C1 segment of cervical spinal cord (tissue), 14 donors: ENCODE measurements at places on chromosomes 3 and 15.

- no peak for DNase-seq
Measured at GRCh38 chr3:12046406-12046805, 42.2 kb downstream of the SYN2 start.

- no peak for DNase-seq
Measured at GRCh38 chr3:24937780-24938179, 443.1 kb upstream of the THRB start.

DNA sequence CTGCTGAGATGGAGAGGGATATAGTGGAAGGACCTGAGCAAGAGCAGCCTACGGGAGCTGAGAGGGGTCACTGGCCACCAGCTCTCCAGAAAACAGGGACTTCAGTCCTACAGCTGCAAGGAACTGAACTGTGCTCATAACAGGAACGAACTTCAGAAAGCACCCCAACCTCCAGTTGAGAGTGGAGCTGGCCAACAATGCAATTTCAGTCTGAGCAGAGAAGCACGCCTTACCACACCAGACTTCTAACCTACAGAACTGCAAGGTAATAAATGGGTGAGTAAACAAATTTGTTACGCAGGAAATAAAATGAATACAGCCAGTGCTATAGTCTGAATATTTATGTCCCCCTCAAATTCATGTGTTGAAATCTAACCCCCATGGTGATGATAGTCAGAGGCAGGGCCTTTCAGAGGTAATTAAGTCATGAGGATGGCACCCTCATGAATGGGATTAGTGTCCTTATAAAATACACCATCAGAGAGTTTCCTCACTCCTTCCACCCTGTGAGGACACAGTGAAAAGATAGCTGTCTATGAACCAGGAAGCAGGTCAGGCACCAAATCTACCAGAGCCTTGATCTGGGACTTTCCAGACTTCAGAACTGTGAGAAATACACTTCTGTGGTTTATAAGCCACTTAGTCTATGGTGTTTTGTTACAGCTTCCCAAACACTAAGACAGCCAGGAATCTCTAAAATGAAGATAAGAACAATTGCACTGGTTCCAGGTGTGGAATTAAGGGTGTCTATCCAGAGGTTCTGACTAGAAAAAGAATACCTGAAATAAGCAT lies 58.6 kb downstream of the SYNM start:
- DNase-seq = no peak

DNA sequence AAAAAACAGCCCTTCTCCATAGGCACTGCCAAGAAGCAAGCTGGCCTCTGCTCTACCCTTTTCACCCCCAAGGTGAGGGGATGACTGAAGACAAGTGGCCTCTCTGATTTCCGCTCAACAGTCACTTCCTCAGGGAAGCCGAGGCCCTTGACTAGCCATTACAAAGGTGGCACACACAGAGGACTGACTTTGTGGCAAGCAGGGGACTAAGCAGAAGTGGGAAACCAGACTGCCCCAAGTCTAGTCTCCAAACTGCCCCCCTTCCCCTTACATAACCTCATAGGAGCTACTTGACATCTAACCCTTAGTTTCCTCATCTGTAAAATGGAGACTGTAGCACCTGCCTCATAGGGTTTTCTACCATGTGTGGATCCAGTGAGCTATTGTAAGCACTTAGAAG lies 118.9 kb downstream of the FOXP1 start:
- DNase-seq = no peak

DNA sequence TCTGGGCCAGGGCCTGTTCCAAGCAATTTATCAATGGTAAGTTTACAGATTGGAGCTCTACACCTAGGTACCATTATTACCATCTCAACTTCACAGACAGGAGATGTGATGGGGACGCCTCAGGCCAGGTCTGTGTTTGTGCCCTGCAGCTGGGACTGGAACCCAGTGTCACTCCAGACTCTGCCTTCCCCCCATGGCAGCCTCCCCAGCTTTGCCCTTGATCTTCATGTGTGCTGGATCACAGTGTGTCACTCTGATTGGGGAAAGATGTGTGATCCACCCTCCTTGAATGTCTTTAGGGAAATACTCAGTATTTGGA lies 59.6 kb downstream of the MGLL start:
- DNase-seq = no peak

- no peak for DNase-seq
Measured at GRCh38 chr15:68307131-68307928, 29.8 kb downstream of the FEM1B start.

DNA sequence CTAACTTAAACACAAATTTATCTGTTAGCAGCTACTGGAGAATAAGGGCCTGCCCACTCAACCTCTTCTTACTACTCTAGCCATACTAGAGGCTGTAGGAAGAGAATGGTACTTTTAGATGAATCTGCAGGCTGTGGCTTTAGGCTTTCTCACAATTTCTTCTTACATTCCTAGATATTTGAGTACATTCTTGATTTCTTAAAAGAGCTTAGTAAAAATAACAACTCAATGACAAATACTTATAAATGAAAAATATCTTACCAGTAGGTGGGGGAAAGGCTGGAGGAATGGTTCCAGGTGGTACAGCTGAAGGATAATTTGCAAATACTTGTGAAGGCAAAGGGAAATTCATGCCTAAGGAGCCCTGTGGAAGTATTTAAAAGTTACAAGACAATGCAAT lies 92.9 kb upstream of the GK5 start:
- DNase-seq = no peak
